ENCODE measurements at places on chromosomes 11 and 22.

GRCh38 chr22:50058906-50059880 lies 1.1 kb upstream of the TTLL8 start:
- no peak for DNase-seq

DNA sequence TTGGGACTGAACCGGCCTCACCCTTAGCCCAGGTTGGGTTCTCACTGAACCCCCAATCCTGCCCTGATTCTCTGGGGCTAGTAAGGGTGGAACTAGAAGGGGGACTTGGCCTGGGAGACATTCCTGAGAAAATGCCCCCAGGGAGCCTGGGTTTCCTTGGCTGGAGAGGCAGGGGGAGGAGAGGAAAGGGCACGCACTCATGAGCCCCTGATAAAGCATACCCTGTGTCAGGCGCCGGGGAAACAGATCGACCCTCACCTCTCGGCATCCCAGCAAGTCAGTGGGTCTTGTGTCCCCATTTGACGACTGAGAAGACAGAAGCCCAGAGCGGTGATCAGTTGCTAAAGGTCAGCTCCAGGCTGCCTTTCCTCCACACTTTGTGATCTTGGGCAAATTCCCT lies 47.7 kb upstream of the RTL6 start:
- no peak for DNase-seq

DNA sequence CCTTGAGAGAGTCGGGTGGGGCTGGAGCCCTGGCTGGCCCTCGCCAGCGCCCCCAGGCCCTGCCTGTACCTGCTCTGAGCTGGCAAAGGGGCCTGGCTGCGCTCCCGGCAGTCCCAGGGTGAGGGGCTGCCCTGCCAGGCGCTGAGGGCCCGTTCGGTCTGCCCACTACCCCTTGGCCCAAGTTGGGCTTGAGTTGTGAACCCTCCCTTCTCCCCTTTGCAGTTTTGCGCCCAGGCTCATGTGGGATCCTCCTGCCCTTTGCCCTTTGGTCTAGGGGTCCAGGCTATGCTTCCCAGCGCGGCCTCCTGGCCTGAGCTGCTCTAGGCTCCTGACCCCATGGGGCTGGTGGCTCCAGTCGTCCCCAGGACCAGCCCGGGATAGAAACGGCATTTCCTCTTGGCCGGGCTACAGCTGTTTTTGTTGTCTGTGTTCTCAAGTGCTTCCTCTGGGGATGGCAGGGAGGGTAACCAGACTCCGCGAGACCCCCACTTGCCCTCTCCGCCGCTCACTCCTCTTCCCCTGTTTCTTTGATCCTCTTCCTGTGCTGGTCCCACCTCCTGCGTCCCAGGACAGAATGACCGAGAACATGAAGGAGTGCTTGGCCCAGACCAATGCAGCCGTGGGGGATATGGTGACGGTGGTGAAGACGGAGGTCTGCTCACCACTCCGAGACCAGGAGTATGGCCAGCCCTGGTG lies 34.9 kb downstream of the PRDM11 start:
- DNase-seq, result no peak

GRCh38 chr22:30000566-30000965 lies 79.7 kb upstream of the HORMAD2 start:
- no peak for DNase-seq

DNA sequence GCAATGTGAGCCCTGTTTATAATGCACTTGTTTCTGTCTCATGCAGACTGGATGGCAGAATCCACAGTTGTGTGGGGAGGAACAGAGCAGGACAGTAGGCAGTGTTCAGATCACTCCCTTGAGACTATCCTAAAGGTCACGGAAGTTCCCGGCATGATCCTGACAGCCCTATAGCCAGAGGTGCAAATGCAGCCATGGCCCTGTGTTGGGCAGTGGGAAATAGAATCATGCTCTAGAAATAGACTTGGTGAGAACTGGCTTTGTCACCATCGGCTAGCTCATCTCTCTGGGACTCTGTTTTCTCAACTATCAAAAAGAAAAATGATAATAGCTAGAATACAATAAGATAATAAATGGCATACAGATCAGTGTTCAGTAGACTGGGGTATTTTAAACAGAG lies 123.2 kb downstream of the FEZ1 start:
- DNase-seq, result no peak

GRCh38 chr11:100972046-100972445 lies 157.6 kb downstream of the PGR start:
- DNase-seq, result no peak

GRCh38 chr11:2219318-2220017 lies 47.9 kb upstream of the TH start:
- no peak for DNase-seq

DNA sequence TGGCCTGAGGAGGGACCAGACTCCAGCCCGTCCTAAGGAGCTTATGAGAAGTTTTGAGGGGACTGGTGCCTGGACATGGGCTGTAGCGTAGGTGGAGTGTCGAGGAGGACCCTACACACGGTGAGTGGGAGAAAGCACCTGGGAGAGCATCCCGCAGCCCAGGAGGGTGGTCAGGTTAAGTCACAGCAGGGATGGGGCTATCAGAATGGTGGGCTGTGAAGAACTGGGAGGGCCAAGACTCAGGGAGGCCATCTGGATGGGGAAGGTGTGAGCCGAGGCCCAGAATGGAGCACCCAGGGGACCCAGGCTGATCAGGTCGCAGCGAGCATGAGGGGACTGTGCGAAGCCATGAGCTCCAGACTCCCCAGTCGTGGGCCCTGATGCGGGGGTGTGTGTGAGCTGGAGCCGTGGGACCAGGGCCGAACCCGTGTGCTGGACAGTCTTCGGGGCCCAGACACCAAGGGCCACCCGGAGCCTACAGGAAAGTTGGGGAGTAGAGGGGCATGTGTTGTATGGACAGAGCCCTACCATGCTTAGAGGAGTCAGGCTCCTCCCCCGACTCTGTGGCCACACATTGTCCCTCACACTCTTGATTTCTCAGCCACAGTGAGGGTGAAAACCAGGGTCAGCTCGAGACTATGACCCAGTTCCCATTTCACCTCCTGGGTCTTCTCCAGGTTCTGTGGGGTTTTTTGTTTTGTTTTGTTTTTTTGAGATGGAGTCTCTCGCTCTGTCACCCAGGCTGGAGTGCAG lies 54.3 kb downstream of the BCR start:
- no peak for DNase-seq

DNA sequence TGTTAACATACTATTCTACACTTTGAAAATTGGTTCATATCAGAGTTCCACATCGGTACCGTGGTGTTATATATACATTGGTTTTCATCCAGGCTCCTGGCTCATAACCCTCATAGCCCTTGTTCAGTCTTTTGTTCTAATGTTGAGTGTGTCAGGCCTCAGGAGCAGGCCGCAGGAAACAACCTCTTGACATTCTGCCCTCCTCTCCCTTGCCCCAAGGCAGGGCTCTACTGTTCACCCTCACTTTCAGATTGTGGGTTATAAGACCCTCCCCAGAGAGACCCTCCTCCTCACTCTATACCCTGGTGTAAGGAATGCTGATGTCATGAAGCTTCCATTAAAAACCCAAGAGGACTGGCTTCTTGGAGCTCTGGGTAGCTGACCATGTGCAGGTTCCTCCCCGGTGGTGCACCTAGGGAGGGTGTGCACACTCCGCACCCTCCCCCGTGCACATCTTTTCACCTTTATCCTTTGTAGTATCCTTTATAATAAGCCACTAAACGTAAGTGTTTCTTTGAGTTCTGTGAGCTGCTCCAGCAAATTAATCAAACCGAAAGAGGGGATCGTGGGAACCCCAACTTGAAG lies 12.1 kb downstream of the SSH3 start:
- DNase-seq, result no peak

DNA sequence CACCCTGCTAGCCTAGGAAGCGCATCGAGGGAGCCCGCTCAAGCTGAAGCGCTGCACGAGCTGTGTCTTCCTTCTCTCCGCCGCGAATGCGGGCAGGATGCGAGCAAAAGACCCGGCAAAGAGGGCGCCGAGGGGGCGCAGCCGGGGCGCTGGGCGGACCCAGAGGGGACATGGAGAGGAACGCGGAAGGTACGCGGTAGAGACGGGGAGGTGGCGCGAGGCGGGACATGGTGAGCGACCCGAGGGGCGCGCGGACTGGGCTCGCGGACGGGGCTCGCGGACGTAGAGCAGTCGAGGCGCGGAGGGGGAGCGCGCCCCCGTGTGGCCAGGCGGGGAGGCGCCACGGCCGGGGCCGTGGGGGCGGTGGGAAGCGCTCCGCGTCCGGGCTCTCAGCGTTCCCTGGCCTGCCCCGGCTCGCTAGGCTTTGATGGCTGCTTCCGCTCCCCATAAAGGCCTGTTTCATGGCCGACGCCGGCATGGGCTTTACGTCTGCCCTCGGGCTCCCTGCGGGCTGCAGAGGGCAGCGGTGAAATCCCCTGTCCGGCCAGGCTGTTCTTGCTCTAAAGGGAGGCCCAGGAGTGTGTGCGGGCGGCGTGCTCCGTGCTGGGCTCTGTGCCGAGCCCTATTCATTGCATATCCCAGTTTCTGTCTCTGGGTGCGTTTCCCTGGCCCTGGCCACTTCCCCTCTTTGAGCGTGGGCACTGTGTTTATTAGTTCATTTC lies 31.2 kb upstream of the TRIM29 start:
- no peak for DNase-seq

DNA sequence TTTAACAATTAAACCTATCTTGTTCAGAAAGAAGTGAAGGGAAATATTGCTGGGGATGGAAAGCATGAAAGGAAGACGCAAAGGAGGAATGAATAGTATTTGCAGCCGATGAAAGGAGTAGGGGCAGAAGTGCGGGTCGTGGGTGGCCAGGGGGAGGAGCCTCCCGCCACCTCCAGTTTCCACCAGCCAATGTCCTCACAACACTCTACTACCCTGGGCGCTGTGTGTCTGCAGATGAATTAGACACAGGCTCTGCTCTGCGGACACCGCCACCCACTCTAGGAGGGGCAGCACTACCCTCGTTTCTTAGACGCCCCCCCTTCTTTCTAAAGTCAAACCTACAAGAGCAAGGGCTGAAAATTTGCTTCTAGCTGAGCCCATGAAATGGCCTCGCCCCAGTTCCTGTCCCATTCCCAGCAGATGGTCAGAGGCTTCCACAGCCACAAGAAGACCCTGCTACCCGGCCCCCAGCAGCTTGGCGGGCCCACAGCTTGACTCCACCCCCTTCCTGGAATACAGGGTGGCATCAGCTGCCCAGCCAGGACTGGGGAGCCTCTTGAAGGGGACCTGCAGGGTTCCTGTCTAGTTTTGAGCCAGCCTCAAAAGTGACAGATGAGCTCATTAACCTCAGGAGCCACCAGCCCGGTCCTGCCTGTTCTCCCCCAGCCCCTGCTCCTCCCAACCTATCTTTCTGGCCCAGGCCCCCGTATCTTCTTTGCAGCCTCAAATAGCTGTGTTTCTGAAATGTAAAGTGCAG lies 268.1 kb downstream of the BUD13 start:
- DNase-seq, result no peak

DNA sequence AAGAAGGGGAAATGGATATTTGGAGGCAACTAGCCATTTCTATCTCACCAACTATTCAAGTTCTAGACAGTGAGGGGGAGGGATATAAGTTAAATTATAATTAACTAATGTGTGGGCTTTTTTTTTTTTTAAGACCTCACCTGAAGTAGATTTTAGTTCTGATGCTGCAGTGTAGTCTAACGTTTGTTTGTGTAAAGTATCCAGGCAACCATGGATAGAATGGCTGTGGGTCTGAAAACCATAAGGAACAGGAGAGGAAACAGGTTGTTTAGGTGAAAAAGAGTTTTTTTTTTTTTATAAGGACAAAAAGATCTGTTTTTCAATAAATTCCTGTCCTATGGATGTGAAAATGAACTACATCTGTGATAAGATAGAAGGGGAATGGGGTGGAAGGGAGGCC lies 262.4 kb upstream of the PLET1 start:
- no peak for DNase-seq

DNA sequence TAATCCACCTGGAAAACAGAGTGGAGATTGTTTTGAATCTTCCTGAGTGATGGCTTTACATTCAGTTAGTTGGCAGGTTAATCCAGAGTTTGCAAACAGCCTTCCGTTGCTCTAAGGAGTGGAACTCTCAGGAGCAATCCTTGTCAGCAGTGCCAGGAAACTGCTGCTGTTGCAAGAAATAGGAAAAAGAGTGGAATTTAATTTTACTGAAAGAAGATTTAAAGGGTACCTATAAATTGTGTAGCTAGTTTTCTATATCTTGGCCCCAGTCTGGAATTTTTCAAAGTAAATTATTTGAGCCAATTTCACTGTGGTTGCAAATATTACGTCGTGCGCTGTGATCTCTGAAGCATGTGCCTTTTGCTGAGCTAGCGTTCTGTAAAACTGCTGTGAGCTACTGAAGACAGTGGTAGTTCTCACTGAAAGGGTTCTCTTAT lies 55.5 kb upstream of the SLC5A12 start:
- no peak for DNase-seq

DNA sequence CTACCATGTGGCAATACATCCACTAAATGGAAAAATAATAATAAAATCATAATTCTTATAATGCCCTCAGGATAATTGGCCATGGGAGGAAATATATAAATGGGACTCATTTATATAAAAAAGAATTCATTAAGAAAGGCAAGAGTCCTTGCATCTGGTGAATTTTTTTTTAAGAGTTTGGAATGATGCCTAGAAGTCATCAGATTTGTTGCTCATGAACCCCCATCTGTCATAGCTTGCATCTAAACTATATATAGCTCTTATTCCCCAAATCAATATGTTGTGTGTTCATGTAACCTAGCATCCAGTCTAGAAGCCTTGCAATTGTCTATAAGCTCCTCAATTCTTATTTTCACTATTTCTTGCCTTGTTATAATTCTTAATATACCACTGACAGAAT lies 75.9 kb downstream of the CADM1 start:
- no peak for DNase-seq

DNA sequence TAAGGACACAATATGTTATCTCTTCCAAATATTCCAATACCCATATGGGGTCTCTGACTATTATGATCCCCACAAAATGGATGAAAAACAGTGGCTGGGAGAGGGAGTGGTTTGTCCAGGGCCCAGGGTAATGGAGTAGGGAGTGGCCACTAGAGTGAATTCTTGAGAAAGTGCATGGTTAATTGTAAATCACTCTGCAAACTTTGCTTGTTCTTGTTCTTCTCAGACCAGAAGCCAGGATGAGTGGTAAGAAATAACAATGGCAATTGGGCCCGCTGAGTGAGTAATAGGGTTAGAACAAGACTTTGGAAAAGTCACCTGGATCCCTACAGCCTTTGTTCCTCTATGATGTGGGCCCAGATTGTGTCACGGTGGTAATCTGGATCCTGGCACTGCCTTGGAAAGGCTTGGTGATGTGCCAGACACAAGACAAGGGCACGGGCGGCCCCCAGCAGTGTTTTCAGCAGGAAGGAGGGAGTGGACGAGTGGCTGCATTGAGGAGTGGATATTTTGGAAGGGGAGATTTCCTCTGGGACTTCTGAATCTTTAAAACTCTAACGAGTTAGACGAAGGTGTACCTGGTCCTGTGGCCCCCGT lies 18.2 kb upstream of the KIRREL3 start:
- DNase-seq, result no peak

DNA sequence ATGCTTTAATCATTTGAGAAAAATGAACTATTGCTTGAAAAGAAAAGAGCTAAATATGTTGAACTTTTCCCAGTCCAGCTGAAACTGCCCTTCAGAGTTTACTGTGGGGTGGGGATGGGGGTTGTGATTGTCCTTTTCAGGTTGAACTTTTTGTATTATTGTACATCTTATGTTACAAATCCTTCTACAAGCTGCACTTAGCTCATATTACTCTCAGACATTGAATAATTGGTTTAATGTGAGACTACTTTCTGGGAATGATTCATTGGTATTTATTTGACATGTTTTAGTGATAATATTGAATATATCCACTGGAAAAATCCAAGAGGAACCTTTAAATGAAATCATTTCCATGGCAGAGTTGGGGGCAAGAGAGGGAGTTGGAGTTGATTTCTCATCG lies 84.9 kb downstream of the ATXN10 start:
- no peak for DNase-seq

All from HFFc6 (cell line).